T-helper 17 cell (primary cell): ENCODE measurements at places on chromosomes 5 and 9. TPM values are rescaled to one million over a fixed set of nuclear protein-coding genes. Genes with fewer than 3 reads are reported as not detected.

Gene APC
- 31.0 TPM for total RNA-seq

Gene DCANP1
- total RNA-seq = 0.16 TPM

Gene EIF4E1B
- total RNA-seq = not detected

GRCh38 chr5:172598251-172599203 lies 42.5 kb upstream of the NEURL1B start:
- DNase-seq = no peak

DNA sequence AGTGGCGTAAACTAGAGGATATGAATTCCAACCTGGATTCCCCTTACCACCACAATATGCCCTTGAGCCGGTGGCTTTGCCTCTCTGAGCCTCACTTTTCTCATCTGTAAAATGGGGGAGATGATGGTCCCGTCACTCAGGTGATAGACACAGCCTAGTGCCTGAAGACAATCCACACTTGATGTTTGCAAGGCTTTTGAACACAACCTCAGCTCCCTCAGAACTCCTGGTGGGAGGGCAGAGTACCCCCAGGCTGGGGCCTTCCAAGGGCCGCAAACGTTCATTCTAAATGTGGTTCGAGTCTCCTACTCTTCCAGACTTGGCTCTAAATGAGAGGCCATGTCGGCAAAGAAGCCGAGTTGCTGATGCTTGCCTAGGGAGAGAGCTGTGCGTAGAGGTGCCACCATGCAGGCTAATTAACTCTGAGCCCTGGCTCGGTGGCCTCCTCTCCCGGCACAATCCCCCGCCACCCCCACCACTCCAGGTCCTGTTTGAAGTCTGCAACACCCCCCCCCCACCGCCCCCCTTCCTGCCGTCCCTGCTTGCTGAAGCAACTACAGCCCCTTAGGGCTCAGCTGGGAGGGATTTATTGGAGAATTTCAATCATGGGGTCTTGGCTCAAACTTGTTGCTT lies 97.7 kb upstream of the LMX1B start:
- DNase-seq = no peak

DNA sequence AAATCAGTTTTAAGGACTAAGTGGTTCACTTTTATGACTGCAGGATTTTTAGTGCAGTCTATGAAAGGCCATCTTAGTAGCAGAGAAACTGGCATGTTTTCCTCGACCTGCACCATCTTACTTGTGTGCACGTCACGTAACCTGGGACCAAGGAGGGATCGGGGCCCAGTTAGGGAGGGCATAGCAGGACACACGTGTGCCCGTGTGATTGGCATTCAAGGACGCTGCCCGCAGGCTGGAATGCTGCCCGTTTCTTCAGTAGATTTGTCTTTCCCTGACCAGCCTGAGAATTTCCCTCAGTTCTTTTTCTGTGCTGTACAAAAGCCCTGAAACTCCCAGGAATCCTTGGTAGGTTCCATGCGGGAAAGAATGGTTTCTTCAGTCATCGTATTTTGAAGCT lies 196.3 kb downstream of the TRIO start:
- no peak for DNase-seq

GRCh38 chr9:84297162-84297821 lies 43.3 kb downstream of the SLC28A3 start:
- DNase-seq = no peak

- DNase-seq = no peak
Observed at GRCh38 chr9:127837346-127837745, 17.1 kb downstream of the ENG start.

DNA sequence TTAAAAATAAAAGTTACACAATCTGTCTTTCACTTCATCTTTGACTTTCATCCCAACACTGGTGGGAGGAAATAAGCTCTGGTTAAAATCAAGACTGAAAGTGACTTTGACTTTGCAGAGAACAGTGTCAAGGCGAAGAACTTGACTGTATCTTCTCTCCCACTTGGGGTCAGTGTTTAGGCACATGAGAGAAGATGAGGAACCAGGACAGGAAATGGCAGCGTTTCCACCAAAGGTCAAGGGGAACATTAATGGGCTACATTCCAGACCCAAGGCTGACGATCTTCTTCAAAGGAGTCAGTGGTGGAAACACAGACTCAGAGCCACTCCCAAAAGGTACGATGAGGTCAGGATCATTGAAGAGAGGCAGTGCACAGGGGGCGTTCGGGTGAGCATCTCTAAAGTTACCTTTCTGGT lies 409.5 kb downstream of the ARHGEF28 start:
- no peak for DNase-seq

GRCh38 chr9:88530051-88530450 lies 4.9 kb upstream of the NXNL2 start:
- no peak for DNase-seq

DNA sequence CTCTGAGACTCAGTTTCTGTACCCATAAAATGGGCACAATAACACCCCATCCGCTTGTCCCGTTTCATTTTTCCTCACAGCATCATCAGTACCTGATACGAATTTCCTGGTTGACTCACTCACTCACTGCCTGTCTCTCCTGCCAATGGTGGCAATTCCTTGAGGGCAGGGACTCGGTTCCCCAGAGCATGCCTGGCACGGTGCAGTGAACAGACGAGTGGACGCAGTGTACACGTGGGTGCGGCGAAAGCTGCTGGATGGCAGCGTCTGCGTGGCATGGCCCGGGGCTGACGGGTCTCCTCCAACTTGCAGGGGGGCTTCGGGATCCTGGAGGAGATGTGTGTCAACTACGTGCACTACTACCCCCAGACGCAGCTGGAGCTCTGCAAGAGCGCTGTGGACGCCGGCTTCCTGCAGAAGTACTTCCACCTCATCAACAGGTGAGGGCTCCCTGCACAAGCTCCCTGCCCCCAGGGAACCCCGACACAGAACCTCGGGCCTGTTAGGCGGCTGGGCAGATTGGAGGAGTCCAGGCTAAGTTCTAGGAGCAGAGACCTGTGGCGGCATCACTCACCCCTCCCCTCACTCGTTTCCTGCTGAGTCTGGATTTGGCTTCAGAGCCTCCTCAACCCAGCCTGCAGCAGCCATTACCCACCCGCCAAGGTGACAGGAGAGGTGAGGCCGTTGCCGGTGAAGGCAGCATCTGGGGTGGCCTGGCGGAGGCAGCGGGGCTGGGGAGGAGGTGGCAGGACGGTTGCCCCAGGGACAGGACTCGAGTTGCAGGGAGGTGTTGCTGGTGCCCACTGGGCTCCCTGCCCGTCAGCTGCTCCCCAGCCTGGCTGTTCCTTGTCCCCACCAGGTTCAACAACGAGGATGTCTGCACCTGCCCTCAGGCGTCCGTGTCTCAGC lies 20.3 kb downstream of the DBH start:
- DNase-seq = no peak

DNA sequence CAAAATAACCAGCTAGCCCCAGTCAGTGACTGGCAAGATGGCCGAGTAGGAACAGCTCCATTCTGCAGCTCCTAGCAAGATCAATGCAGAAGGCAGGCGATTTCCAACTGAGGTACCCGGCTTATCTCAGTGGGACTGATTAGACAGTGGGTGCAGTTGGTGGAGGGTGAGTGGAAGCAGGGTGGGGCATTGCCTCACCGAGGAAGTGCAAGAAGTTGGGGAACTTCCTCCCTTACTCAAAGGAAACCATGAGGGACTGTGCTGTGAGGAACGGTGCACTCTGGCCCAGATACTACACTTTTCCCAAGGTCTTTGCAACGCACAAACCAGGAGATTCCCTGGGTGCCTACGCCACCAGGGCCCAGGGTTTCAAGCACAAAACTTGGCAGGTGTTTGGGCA lies 9.6 kb upstream of the BTNL8 start:
- no peak for DNase-seq

- no peak for DNase-seq
Observed at GRCh38 chr5:124909734-124910133, 163.3 kb upstream of the ZNF608 start.
